Gastroesophageal sphincter (tissue), 4 donors: ENCODE measurements at places on chromosomes 2 and 18. TPM values are rescaled to one million over a fixed set of nuclear protein-coding genes. Genes with fewer than 3 reads are reported as not detected.

The CD207 gene
- total RNA-seq, result not detected

- no peak for ATAC-seq
Observed at GRCh38 chr2:118524911-118525310, 322.5 kb downstream of the EN1 start.

The ACKR3 gene
- total RNA-seq, result 21.0 TPM

The AGFG1 gene
- 73.1 TPM for total RNA-seq

DNA sequence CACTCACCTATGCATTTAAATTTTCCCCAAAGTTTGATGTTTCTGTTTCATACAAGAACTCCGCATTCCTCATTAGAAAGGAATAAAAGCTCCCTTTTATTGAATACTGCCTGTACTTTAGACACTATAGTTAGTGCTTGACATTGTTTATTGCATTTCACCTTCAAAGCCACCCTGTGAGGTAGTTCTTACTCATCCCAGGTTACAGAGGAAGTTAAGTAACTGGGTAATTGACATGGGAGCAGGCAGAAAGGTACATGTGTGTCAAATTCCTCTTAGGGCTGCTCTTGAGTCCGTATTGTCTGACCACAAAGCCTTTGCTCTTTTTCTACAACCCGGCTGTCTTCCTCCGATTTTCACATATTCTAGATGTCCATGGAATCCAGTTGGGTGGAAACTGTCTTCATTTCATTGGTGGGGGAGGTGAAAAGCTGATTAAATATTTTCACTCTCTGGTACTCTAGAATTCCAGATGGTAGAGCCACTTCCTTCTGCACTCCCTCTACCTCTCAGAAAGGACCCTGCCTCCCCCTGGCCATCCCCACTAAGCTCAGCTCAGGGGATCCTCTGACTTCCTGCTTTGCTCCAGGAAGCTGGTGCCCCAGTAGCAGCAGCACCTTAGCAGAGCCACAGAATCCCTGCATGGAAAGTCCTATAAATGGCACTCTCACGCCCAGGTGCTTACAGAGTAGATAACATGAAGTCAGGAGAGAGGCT lies 319.2 kb downstream of the LRATD1 start:
- ATAC-seq, result no peak

- no peak for ATAC-seq
Observed at GRCh38 chr2:238615187-238615586, 188.5 kb downstream of the ASB1 start.

- ATAC-seq, result no peak
Observed at GRCh38 chr2:71605781-71606241, 152.4 kb downstream of the DYSF start.

DNA sequence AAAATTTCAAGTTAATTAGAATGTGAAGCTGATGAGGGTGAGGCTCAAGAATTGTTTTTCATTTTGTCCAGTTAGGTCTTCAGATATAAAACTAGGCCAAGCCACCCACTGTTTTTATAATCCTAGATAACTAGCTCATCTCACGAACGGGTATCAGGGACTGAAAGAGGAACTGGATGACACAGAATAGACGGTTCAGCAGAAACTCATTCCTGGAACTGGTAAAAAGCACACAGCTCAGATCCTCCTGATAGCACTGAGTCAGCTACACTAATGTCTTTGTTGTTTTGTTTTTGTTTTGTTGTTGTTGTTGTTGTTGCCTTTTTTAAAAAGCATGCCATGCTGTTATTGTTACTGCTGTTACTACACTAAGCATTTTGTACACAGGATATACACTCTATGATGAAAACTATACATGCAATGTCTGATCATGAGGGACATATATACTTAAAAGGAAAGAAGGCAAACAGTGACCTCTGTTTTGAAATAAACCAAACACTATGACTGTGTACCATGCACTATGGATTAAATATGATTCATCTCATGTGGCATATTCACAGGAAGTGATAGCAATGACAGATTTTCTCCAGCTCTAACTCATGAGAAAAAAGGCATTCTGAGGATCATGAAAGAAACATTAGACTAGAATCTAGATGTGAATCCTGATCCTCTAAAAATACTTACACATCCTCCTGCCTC lies 437.6 kb downstream of the NCKAP5 start:
- no peak for ATAC-seq

The SAG gene
- total RNA-seq, result not detected

DNA sequence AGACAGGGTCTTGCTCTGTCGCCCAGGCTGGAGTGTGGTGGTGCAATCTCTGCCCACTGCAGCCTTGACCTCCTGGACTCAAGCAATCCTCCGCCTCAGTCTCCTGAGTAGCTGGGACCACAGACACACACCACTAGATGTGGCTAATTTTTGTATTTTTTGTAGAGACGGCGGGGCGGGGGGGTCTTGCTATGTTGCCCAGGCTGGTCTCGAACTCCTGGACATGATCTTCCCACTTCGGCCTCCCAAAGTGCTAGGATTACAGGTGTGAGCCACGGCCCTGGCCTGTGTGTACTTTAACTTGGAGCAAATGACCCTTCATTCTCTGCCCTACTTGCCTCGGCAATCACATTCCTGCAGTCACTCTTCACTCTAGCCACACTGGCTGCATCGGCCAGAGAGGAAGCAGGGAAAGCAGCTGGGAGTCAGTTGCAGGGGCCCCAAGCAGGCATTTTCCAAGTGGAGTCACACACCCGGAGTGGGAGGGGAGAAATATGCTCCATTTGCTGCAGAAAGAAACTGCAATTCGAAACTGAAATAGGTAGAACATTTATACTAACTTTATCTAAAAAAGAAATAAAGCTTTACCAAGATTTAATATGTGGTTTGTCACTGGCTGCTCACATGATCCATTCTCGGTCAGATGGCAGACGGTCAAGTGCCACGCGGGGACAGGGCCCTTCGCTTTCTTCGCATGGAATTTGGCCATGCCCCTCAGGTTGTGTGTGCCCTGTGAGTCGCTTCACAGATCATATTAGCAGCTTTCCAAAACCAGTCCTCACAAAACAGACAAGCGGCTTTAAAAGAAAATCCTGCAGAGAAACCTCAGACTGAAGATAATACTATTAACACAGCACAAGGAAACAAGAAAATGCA lies 37.1 kb downstream of the FAM161A start:
- no peak for ATAC-seq

GRCh38 chr2:195364015-195364965 lies 292.7 kb upstream of the SLC39A10 start:
- no peak for ATAC-seq

The COL6A3 gene
- total RNA-seq, result 110 TPM

GRCh38 chr2:132943829-132944228 lies 273.8 kb upstream of the LYPD1 start:
- no peak for ATAC-seq

The TMEM237 gene
- 23.8 TPM for total RNA-seq

- ATAC-seq, result no peak
Observed at GRCh38 chr2:217812170-217812569, 190.6 kb downstream of the TNS1 start.

- no peak for ATAC-seq
Observed at GRCh38 chr2:77104554-77104953, 417.6 kb downstream of the LRRTM4 start.

- ATAC-seq, result no peak
Observed at GRCh38 chr2:237693291-237693994, 66.1 kb downstream of the LRRFIP1 start.

GRCh38 chr2:124353656-124354055 lies 328.6 kb downstream of the CNTNAP5 start:
- ATAC-seq, result no peak

The B3GNT7 gene
- 3.8 TPM for total RNA-seq

DNA sequence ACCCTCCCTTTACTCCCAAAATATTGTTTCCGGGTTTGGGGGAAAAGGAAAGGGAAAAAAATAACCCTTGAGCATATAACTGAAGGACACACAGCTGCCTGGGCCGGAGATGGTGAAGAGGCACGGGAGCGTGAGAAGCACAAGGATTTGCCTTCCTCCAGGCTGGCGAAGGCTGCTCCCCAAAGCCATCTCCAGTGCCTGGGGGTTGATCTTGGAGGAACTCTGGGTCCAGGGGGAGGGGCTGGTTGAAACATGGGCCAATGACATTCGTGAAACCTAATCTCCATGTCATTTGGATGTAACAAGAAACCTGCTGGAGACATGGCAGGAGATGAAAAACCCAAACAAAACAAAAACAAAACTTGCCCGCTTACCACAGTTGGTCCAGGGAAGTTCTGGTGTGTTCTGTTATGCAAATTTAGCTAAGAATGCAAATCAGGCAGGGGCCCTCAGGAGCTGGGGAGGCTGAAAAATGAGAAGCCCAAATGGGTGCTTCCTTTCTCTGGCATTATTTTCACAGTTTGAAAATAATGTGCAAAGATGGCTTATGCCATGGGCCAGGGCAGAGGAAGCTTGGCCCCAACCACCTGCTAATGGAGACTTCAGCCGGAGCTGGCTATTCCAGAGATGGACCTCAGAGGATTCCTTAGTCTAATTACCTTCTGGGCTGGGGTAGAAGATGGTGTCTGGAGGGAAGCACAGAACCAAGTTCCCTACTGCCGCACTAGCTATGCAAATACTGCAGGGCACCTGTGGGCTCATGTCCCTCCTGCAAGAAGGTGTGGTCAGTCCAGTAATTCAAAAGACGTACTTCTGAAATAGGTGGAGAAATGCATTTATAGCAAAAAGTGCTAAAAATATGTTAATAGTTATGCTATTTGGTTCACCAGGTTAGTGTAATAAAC lies 180.9 kb downstream of the BCL2 start:
- no peak for ATAC-seq

GRCh38 chr2:61726456-61727209 lies 127.2 kb downstream of the FAM161A start:
- ATAC-seq, result no peak

DNA sequence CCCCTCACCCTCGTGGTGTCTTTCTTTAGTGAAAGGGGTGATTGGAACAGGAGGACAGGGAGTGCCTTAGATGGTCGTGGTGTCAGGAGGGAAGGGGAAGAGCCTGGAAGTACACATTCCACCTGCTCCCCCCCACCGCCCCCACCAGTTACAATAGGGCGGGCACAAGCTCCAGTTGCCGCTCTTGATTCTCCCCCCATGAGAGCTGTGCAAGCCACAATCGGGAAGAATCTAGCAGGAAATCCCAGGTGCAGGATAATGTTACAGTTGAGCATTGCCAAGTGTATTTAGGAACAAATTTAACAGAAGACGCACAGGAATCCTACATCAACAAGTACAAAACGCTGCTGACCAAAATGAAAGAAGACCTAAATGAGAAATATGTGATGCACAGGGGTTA lies 73.6 kb downstream of the ASAP2 start:
- no peak for ATAC-seq

The LYG1 gene
- 0.58 TPM for total RNA-seq

DNA sequence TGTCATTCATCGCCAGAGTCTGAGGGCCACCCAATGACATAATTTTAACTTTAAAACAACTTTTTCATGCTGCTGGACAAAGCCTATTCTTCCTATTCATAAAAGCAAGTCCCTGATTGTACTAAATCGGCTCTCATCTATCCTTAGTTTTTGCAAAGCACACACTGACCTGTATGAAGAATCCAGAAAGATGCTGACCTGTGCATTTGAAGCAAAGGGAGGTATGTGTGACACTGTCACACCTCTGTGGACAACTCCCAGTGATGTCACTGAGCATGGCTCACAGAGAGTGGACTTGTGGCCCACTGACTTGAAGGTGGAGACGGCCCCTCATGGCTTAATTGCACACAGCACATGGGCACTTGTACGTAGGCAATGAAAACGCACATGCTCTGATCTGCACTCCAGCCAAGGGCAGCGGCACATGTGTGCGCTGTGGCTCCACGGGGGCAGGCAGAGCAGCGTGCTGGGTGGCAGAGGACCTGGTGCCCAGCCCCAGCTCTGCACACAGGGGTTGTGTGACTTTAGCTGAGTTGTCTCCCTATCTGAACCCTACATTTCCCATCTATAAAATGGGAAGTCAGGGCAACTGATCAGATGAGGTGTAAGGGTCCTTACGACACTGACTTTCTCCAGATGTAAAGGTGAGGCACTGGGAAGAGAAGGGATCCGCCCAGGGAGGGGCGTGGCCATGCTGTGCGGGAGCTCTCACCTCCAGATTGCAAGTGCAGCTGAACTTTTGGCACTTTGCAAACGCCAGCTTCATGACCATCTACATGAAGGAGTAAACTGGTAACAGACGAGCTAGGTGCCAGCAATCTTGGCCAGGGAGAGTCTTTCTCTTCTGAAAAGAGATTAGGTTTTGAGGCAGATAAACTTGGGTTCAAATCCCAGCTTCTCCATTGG lies 14.3 kb upstream of the ODC1 start:
- ATAC-seq, result no peak

The ABCG5 gene
- not detected for total RNA-seq

DNA sequence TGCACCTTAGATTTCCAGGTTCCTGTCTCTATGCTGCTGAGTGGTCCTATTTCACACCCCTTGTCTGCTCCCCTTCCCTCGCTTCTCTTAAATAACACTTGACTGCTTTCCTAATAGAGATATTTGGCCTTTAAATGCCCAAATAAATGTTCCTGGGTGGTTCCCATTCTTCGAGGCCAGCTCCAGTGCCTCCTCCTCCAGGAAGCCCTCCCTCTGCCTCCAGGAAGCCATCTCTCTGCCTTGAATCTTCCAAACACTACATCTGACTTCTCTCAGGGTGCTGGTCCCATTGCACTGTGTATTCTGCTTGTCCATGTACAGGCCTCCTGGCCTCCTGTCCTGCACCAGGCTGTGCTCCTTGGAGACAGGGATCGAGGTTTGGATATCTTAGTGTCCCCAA lies 14.2 kb downstream of the EHD3 start:
- ATAC-seq, result no peak

DNA sequence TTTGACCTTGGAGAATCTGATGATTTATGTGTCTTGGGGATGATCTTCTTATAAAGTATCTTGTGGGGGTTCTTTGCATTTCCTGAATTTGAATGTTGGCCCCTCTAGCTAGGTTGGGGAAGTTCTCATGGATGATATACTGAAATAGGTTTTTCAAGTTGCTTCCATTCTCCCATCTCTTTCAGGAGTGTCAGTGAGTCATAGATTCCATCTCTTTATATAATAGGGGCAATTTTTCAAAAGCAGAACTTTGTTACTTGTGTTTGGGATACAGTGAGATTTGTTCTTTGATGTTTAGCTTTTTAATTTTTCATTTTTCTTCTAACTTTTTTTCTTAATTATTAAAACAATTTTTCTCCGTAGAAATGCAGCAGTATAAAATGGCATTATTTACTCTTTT lies 19.4 kb downstream of the TMEM87B start:
- ATAC-seq, result no peak

- no peak for ATAC-seq
Observed at GRCh38 chr2:228107846-228108245, 73.6 kb downstream of the SPHKAP start.

- ATAC-seq, result no peak
Observed at GRCh38 chr2:186201371-186201770, 284.7 kb upstream of the ZC3H15 start.

The LTBP1 gene
- 238 TPM for total RNA-seq

The CHRNG gene
- not detected for total RNA-seq
